GM23338 (cell line): ENCODE measurements at places on chromosomes 4 and X.

- no peaks in the 10 kb centered on the region for H3K27me3 ChIP-seq
- no peak for DNase-seq
- peak overlapping the region; percentile 88 for H3K27ac ChIP-seq
- H3K4me1 ChIP-seq, result no peaks in the 10 kb centered on the region; the same call in 1 of the 2 replicates
Measured at GRCh38 chr4:176319151-176319703, 539 bp upstream of the SPCS3 start.

- H3K4me3 ChIP-seq, result no peak overlapping the region
- no peaks in the 10 kb centered on the region for H3K4me1 ChIP-seq
- H3K27ac ChIP-seq, result no peak overlapping the region
- DNase-seq, result no peak
- no peaks in the 10 kb centered on the region for H3K36me3 ChIP-seq
Measured at GRCh38 chr4:155572106-155572703, 94.4 kb upstream of the GUCY1A1 start.

DNA sequence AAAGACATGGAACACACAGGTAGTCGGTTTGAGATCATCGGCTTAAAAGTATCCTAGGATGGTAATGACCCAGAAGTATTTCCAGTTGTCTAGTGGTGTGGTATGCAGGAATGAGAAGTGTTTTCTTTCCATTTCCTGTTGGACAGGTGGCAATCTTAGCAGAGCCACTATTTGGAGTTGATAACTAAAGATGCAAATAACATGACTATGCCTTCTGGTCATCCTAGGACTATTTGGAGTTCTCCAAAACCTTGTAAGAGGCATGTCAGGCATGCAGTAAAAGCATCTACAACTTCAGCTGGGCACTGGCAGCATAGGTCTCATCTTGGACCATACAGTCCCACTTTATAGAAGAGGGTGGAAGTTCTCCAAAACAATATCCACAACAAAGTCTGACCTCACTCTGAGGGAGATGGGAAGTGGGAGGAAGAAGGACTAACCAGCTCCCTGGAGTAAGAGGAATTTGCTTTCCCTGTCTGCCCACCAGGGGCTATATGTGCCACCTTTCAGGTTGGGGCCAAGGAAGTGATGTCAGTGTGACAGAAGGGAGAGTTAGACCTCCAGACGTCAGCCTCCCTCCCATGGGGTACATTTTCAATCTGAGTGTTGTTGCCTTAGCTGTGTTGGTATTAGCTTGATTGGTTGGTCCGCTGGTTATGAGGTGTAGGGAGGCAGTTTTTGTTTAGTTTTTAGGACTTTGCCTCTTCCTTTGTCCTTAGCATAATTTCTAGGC lies 101.2 kb upstream of the MYOZ2 start:
- H3K4me1 ChIP-seq, result peaks cover 33% of the 10 kb centered on the region
- no peaks in the 10 kb centered on the region for H3K27me3 ChIP-seq
- no peaks in the 10 kb centered on the region for H3K36me3 ChIP-seq
- H3K27ac ChIP-seq, result no peak overlapping the region
- H3K4me3 ChIP-seq, result no peak overlapping the region
- DNase-seq, result peak; percentile 59

DNA sequence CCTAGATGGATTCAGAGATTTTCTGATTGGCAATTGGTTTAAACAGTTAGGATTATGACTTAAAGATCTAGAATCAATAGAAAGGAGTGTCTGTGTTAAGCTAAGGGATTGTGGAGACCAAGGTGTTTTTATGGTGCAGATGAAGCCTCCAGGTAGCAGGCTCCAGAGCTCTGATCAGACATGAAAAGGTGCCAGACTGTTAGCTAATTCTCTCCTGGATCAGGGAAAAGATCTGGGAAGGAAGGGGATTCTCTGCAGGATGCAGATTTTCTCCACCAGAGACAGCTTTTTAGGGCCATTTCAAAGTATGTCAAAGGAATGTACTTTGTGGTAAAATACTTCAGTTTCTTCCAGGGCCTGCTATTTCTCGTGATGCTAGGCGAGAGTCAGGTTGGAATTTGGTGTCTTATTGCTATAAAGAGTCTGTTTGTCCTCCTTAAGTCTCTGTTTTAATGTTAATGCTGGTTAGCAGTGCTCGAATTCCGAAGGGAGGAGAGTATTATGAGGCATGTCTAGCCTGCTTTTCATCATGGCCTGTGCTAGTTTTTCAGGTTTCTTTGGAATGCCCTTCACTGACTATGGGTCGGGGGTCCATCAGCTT lies 12.0 kb upstream of the GPR78 start:
- no peaks in the 10 kb centered on the region for H3K36me3 ChIP-seq
- DNase-seq, result peak; percentile 93
- peaks cover 19% of the 10 kb centered on the region for H3K4me1 ChIP-seq
- peak overlapping the region; percentile 99 for H3K27ac ChIP-seq
- peak overlapping the region; percentile 9; the same call in 1 of the 2 replicates for H3K4me3 ChIP-seq
- no peaks in the 10 kb centered on the region for H3K27me3 ChIP-seq

DNA sequence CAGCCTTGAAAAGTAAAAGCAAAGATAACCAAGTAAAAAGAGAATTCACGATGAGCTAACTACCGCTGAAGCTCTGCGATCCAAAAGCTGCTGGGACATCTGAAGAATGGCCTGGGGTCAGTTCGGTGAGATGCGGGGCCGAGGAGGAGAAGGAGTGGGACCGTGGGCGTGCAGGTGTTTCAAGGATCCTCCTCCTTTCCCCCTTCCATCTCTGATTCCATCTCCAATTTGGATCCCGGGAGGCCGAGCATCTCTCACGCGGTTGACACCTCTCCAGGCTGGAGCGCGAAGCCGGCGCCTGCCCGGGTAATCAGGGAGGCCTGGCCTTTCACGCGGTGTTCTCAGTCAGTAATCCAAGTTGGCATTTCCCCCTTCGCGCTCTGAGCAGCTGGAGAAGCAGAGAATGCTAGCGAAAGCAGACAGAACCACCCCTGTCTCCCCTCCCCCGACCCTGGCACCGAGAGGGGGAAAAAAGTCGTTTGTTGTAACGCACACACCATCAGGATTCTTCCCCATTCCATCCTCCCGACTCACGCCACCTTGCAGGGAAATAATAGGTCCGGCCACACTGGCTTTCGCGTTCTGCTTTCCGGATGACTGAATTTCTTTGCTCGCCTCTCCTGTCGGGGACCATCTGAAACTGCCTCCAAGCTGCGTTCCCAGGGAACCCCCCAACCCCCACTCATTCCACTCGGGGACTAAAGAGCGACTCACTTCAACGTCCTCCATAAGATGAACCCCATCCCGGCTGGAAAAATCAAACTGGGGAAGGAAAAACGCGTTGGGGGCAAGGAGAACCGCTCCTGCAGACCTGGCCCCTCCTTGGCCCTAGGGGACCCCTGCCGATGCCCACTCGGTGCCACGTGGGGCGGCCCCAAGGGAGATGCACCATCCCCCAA lies 6.5 kb downstream of the NEUROG2 start:
- peaks cover 54% of the 10 kb centered on the region for H3K4me1 ChIP-seq
- peak; percentile 59 for DNase-seq
- peak overlapping the region; percentile 55 for H3K4me3 ChIP-seq
